ENCODE measurements at places on chromosomes 7 and 10. TPM values are rescaled to one million over a fixed set of nuclear protein-coding genes. Genes with fewer than 3 reads are reported as not detected.

- DNase-seq = no peak
Observed at GRCh38 chr7:711922-712380, 14.5 kb upstream of the DNAAF5 start.

DNA sequence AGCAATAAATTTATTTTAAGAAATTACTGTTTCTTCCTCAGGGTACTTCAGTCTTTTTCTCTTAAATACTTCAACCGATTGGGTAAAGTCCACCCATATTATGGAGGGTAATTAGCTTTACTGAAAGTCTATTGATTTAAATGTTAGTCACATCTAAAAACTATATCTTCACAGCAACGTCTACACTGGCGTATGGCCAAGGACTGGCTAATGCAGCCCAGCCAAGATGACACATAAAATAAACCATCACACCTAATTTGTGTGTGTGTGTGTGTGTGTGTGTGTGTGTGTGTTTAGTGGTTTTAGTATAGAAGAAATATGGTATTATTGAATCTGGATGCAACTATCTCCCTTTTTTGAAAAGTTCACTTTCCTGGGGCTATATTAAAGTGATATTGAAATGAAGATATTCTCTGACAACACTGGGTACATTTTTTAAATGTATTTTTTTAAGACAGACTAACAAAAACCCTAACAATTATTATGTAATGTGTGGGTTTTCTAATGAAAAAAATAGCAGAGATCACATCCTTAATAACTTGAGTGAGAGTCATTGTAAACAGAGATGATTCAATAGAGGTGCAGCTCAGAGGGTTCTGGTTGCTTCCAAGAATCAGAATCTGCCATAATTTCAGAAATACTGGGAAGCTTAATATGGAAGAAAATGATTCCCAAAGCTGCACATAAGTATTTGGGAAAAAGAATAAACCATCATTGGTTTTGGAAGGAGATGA, 584.2 kb upstream of the MBL2 start:
- no peak for DNase-seq

ABCF2 gene
- 44.4 TPM for total RNA-seq

GRCh38 chr10:73577788-73578187, 13.4 kb downstream of the USP54 start:
- DNase-seq = peak; percentile 62

- peak; percentile 41 for DNase-seq
Observed at GRCh38 chr7:2631946-2632732, at the start of gene TTYH3. Gene TTYH3 (plus strand): TSS chr7:2631986. CDS start chr7:2632156, 170 bp downstream.

MKRN1 gene
- 158 TPM for total RNA-seq

DNA sequence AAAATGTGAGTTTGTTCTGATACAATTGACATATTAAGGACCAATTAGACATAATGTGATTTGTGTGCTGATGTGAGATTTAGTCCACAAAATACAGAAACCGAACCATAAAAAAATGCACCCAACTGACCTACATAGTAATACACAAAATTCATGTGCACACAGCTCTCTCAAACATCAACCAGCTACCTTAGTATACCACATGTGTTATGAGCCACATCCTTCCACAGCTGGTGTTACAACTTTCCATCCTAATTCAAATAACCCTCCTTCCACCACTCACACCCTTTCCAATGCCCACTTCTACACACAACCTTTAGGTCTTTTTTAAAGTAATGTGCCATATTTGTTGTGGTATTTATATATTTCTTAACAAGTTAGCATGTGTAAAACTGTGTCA, 31.7 kb upstream of the C7orf33 start:
- DNase-seq = no peak

FRA10AC1 gene
- 30.5 TPM for total RNA-seq

MRPS33 gene
- 31.9 TPM for total RNA-seq

PITX3 gene
- 0.55 TPM for total RNA-seq

DNA sequence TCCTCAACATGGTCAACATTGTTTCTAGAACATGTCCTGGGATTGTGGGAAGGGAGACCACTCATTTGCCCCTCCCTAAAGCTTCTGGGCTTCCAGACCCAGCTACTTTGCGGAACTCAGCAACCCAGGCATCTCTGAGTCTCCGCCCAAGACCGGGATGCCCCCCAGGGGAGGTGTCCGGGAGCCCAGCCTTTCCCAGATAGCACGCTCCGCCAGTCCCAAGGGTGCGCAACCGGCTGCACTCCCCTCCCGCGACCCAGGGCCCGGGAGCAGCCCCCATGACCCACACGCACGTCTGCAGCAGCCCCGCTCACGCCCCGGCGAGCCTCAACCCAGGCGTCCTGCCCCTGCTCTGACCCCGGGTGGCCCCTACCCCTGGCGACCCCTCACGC, at the start of gene EPO:
TSS of gene EPO (plus strand) at position 190 of the 392 bp plus-strand sequence. CDS start 513 bp downstream, outside the sequence.
- no peak for DNase-seq

DNA sequence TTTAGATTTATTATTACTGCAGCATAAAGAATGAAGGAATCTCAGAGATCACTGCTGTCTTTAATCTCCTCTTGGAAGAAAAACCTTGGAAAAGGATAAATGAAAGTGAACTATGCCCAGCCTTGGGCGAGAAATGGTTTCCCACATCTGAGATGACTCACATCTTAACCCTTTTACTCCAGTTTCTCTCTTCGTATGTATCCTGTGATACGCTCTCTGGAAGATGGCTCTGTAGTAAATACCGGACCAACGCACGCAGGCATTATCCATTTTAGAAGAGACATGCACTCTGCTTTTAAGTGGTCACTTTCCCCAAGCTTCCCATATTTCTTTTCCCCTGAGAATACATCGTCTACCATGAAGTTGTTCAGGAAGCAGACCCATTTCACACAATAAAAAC, 207.3 kb upstream of the BMPER start:
- DNase-seq = no peak

DNA sequence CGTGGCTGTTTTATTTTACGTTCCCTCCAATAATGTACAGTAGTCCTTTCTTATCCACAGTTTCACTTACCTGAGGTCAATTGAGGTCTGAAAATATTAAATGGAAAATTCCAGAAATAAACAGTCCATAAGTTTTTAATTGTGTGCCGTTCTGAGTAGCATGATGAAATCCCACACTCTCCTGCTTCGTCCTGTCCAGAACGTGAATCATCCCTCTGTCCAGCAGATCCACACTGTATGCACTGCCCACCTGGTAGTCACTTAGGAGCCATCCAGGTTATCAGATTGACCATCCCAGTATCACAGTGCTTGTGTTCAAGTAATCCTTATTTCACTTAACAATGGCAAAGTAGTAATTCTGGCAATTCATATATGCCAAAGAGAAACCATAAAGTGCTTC, 46.3 kb downstream of the STARD3NL start:
- no peak for DNase-seq

DNA sequence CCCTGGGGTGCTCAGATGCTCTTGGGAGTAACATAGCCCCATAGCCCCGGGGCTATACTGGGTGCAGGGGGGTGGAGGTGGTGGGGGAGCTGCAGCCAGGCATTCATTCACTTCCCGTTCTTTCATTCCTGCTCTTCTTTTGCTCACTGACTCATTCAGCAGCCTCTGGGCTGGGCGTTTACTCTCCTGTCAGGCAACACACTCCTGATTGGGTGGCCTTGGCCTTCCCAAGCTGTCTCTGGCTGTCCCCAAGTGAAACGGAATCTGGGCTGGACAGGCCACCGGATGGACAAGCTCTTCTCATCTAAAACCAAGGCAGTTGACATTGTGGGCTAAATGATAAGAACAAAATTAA, 34.6 kb downstream of the CHST3 start:
- DNase-seq = peak; percentile 77

EPO gene
- total RNA-seq = 0.63 TPM

DNA sequence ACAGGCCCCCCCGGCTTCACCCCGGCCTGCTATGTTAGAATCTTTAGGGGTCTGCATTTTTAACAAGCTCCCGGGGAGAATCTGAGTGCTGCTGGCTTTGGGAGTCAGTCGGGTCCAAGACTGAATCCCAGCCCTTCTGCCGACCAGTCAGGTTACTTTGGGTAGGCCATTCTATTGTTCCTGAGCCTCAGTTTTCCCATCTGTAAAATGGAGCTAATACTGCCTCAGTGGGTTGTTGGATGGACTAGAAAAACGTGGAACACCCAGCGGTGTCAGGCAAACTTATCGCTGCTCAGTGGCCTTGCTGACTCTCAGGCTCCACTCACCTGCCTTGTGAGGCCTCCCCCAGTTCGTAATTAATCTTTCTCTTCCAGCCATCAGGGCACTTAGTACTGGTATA, 11.7 kb downstream of the TBATA start:
- DNase-seq = peak; percentile 2

- peak; percentile 93 for DNase-seq
Observed at GRCh38 chr7:25851332-25852210, 300.4 kb upstream of the NFE2L3 start.

PTCD1 gene
- total RNA-seq = 13.6 TPM

DNA sequence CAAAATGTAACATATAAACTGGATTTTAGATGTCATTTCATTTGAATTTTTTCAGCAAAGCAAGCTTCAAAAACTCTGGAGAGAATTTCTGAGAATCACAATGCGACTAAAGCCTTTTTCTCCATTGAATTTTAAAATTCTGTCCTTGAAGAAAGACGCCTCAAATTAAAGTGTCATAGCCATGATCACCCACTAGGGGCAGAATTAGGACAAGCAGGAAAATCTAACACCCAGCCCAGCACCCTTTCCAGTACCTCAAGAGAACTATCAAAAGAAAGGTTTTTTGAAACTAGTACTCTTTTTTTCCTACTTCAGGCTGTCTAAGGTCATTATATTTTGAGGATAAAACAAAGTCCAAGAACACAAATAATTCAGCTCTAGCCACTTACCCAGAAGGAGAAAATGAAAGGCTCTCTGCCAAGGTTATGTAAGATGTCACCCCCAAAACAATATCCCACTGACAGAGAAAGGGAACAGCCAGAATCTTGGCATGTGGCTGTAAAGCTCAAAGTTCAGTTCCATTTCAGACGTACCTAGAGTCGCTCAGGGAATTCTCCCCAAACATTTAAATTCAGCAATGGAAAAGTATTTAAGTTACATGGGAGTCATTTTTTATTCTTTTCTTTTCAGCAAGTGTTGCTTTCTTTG, 299.4 kb downstream of the SNX13 start:
- peak; percentile 57 for DNase-seq

ERVW-1 gene
- 7.5 TPM for total RNA-seq

KLHL7 gene
- total RNA-seq = 85.3 TPM

- DNase-seq = no peak
Observed at GRCh38 chr7:89943525-89944050, 210.7 kb upstream of the STEAP1 start.

DNA sequence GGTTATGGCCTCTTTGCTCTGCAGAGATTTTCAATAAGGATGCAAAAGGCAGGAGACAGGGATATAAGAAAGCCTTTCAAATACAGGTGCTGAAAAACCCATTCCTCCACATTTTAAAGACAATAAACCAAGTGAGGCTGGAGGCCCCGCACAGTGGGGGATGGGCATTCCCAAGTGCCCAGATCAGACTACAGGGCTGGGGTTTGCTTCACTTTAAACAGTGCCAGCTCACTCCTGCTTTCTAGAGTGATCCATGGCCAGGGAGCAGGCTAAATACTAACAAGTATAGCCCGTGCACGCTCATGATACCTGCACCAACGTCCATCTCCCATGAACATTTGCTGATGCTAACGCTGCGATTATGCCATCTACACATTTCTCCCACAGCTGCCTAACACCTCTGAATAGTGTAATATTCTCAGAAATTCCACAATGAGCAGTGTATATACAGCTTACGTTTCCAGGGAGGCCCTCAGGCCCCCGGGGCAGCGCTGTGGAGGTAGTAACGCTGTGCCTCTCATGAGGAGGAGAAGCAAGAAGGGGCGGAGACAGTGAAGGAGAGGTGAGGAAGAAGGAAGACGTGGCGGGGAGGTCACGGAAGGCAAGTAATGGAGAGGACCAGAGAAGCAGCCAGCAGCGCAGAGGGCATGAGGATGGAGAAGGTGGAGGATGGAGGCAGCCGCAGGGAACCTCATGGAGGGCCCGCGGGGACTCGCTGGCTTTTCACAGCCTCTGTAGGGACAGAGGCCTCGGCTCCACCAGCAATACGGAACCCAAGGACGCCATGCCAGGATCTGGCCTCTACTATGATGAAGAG, 141.7 kb downstream of the USP6NL start:
- no peak for DNase-seq

GRCh38 chr7:12281038-12281437, 69.9 kb downstream of the TMEM106B start:
- DNase-seq = no peak

- DNase-seq = no peak
Observed at GRCh38 chr10:100448951-100449350, 13.9 kb upstream of the WNT8B start.

GRCh38 chr10:68087685-68088401, 12.8 kb upstream of the HERC4 start:
- no peak for DNase-seq

GRCh38 chr7:47557694-47558670, 23.9 kb downstream of the TNS3 start:
- no peak for DNase-seq
